GM23338 (cell line): ENCODE measurements at places on chromosomes 7 and 10. TPM values are rescaled to one million over a fixed set of nuclear protein-coding genes. Genes with fewer than 3 reads are reported as not detected.

GRCh38 chr10:92238054-92238585 is 52.8 kb downstream of the CPEB3 start:
- H3K36me3 ChIP-seq: no peaks in the 10 kb centered on the region
- peaks cover 63% of the 10 kb centered on the region for H3K27me3 ChIP-seq
- H3K27ac ChIP-seq: no peak overlapping the region
- peaks cover 23% of the 10 kb centered on the region for H3K4me1 ChIP-seq
- DNase-seq: no peak

DNAJB9 gene
- 14.4 and 16.0 TPM in 2 replicates for total RNA-seq

IFIT1B gene
- not detected in 2 replicates for total RNA-seq

- H3K4me3 ChIP-seq: no peak overlapping the region
- peaks cover 15% of the 10 kb centered on the region for H3K4me1 ChIP-seq
- peaks cover 17% of the 10 kb centered on the region for H3K27me3 ChIP-seq
- H3K27ac ChIP-seq: no peak overlapping the region
- H3K36me3 ChIP-seq: no peaks in the 10 kb centered on the region
Measured at GRCh38 chr7:23594879-23595604, 2.1 kb upstream of the CCDC126 start.

MYL10 gene
- total RNA-seq: not detected in 2 replicates

GRCh38 chr7:1548438-1548831 is 7.6 kb downstream of the TMEM184A start:
- H3K27ac ChIP-seq: no peak overlapping the region
- H3K4me1 ChIP-seq: no peaks in the 10 kb centered on the region
- H3K36me3 ChIP-seq: no peaks in the 10 kb centered on the region
- H3K27me3 ChIP-seq: no peaks in the 10 kb centered on the region
- H3K4me3 ChIP-seq: no peak overlapping the region

TMEM236 gene
- 0.03 and 0.04 TPM in 2 replicates for total RNA-seq

SH3PXD2A gene
- 4.6 and 5.0 TPM in 2 replicates for total RNA-seq

ZNF804B gene
- not detected in 2 replicates for total RNA-seq

GRCh38 chr7:116670409-116671015 is 1.5 kb upstream of the MET start:
- H3K4me3 ChIP-seq: no peak overlapping the region
- H3K27me3 ChIP-seq: peaks cover 30% of the 10 kb centered on the region
- no peak overlapping the region for H3K27ac ChIP-seq
- H3K4me1 ChIP-seq: peaks cover 28% of the 10 kb centered on the region

ATRNL1 gene
- total RNA-seq: 24.0 and 29.7 TPM in 2 replicates

ANXA8L1 gene
- total RNA-seq: not detected in 2 replicates

DNA sequence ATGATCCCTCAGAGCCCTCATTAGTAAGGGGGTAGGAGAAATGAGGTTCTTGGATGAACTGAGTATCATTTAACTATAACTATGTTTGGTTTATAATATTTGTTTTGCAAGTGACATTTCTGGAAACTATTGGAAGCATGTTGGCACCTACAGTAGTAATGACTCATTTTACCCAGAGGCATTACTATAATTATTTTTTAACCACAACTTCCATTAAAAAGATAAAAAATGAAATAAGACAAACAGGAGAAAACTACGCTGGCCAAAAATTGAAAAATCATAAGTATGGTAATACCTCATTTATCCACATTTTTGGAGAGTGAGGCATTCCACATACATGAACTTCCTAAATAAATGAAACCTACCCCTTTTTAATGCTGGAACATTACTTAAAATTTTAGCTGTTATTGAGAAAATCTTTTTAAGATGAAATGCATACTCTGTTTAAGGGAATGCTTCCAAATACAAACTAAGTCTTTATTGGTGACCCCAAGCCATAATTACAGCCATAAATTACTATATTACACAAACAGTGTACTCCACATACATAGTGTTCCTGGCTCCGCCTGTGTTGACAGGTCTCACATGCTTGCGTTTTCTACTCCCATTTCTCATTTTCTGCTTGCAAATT is 84.6 kb upstream of the CAPZA2 start:
- no peak overlapping the region for H3K27ac ChIP-seq
- no peaks in the 10 kb centered on the region for H3K36me3 ChIP-seq
- no peak overlapping the region for H3K4me3 ChIP-seq
- H3K27me3 ChIP-seq: peaks cover 24% of the 10 kb centered on the region; the same call in 1 of the 2 replicates
- DNase-seq: no peak
- peaks cover 23% of the 10 kb centered on the region for H3K4me1 ChIP-seq

CHN2 gene
- 7.5 and 8.8 TPM in 2 replicates for total RNA-seq

DNA sequence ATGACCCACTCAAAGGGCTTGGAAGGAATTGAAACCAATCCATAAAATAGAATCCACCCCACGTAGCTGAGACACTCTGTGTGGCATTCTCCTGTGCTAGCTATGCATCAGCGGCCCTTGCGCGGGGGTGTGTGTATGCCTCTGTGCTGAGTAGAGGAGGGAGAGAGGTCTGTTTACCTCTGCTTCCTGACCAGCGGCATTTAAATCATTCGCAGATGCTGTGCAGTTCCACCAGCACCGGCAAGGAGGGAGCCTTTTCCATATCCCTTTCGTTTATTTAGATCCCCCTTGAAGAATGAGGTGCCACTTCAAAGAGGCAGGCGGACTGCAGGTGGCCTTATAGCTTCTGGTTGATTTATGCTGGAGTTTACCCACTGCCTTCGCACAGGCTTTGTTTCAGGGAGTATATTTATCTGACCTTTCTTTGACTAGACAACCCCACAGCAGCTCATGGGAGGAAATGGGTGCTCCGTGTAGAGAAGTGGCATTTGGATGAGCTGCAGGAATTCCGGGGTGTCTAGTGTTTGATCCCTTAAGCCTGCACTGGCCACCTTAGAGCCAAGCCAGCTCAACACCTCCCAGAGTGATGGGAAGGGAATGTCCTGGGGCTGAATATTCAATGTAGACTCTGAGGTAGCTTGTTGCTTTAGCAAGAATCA is 11.4 kb downstream of the C10orf53 start:
- H3K4me3 ChIP-seq: peak overlapping the region; percentile 43
- no peak overlapping the region for H3K27ac ChIP-seq
- peaks cover 36% of the 10 kb centered on the region for H3K4me1 ChIP-seq

SLC13A1 gene
- total RNA-seq: not detected in 2 replicates

- H3K4me3 ChIP-seq: no peak overlapping the region
- no peak overlapping the region for H3K27ac ChIP-seq
- no peak for DNase-seq
Measured at GRCh38 chr10:47176206-47176902, 123.6 kb upstream of the GDF10 start.

- no peaks in the 10 kb centered on the region for H3K36me3 ChIP-seq
- no peaks in the 10 kb centered on the region for H3K27me3 ChIP-seq
- H3K27ac ChIP-seq: no peak overlapping the region
- no peak overlapping the region for H3K4me3 ChIP-seq
Measured at GRCh38 chr10:47456794-47457527, 27.0 kb downstream of the ANXA8 start.

DNA sequence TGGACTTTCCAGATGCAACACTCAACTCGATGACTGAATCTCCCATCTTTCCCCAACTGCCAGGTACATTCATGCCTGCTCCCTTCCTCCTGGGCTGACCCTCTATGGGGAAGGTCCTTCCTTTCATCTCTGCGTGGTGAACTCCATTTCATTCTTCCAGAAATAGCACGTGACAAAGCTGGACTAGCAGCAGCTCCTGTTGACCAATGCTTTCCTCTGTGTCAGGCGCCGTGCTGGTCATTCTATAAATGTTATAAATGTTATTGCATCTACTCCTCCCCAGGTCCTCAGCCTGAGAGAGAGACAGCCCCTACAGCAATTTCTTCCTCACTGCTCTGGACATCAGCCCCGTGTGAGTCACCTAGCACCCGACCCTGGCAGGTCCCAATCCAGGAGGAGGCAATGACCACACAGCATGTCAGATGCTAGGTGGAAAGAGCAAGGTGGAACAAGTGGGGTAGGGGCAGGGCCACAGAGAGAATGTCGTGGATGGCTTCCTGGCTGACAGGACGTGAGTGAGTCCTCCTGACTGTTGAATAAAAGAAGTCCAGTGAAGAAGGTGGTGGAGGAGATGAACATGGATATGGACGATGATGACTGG is 178.1 kb downstream of the ADAM12 start:
- no peak for DNase-seq
- H3K4me3 ChIP-seq: no peak overlapping the region
- no peaks in the 10 kb centered on the region for H3K4me1 ChIP-seq
- H3K36me3 ChIP-seq: no peaks in the 10 kb centered on the region

FAM131B gene
- total RNA-seq: 28.8 and 30.2 TPM in 2 replicates

SLC39A12 gene
- not detected in 2 replicates for total RNA-seq

GIMAP8 gene
- total RNA-seq: not detected in 2 replicates

ADAMTS14 gene
- 2.1 and 2.9 TPM in 2 replicates for total RNA-seq

GRCh38 chr7:29197916-29198315 is 3.3 kb downstream of the CHN2 start:
- H3K36me3 ChIP-seq: no peaks in the 10 kb centered on the region
- DNase-seq: no peak
- H3K27me3 ChIP-seq: peaks cover 52% of the 10 kb centered on the region
- H3K27ac ChIP-seq: no peak overlapping the region
- H3K4me1 ChIP-seq: peaks cover 30% of the 10 kb centered on the region

DNA sequence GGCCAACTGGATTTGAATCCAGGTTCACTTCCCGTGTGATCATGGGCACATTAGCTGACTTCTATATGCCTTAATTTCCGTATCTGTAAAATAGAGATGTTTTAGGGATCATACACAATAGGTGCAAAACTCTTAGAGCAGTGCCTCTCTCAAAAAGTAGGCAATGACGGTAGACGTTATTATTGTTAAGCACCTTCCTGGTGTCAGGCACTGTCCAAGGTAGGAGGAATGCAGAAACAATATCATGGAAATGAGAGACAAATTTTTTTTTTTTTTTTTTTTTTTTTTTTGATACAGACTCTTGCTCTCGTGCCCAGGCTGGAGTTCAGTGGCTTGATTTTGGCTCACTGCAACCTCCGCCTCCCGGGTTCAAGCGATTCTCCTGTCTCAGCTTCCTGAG is 8.1 kb downstream of the TMEM248 start:
- H3K36me3 ChIP-seq: no peaks in the 10 kb centered on the region
- no peak overlapping the region for H3K4me3 ChIP-seq
- H3K27me3 ChIP-seq: no peaks in the 10 kb centered on the region
- no peak for DNase-seq

- H3K4me1 ChIP-seq: peaks cover 33% of the 10 kb centered on the region
- no peak overlapping the region for H3K4me3 ChIP-seq
- no peaks in the 10 kb centered on the region for H3K36me3 ChIP-seq
- H3K27me3 ChIP-seq: no peaks in the 10 kb centered on the region
- H3K27ac ChIP-seq: no peak overlapping the region
Measured at GRCh38 chr7:71453630-71454029, 321.7 kb downstream of the GALNT17 start.

- no peaks in the 10 kb centered on the region for H3K4me1 ChIP-seq
- no peak overlapping the region for H3K27ac ChIP-seq
- no peak overlapping the region for H3K4me3 ChIP-seq
Measured at GRCh38 chr7:69422574-69422985, 175.7 kb upstream of the AUTS2 start.

SPACDR gene
- total RNA-seq: 0.52 TPM in 1 of 2 replicates, not detected in the other

PTF1A gene
- not detected in 2 replicates for total RNA-seq

GTF2IRD1 gene
- total RNA-seq: 21.9 and 28.7 TPM in 2 replicates

- no peaks in the 10 kb centered on the region for H3K36me3 ChIP-seq
- no peak for DNase-seq
- peaks cover 5% of the 10 kb centered on the region for H3K4me1 ChIP-seq
- H3K27ac ChIP-seq: no peak overlapping the region
Measured at GRCh38 chr10:34537629-34538231, 277.4 kb downstream of the PARD3 start.

DNA sequence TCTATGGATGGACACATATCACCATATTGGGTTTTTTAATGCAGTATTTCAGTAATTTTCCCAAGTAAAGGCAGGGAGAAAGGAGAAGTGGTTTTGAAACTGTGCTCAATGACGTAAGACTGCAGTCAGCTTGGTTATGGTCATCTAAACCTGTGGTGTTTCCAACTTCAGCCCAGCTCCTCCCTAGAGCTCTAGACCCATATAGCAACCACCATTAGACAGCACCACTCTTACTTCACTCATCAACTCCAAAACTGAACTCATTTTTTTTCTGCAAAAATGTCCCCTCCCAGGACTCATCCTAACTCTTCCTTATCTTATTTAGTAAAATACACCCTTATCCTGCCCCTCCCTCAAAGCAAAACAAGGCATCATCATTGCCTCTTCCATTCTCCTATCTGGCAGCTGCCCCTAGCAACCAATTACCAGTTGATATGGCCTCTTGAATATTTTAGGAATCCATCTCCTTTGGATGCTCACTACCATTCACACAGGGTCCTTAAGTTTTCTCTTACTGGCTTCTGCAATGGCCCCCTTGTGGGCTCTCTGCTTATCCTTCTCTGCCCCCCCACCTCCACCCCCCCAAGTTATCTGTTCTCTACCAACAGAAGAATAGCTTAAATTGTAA is 1.5 kb upstream of the RALA start:
- no peaks in the 10 kb centered on the region for H3K36me3 ChIP-seq
- H3K4me3 ChIP-seq: peak overlapping the region; percentile 87
- H3K4me1 ChIP-seq: peaks cover 29% of the 10 kb centered on the region
- DNase-seq: no peak
- no peaks in the 10 kb centered on the region for H3K27me3 ChIP-seq

AKR1D1 gene
- total RNA-seq: 0.14 TPM in 1 of 2 replicates, not detected in the other

GRCh38 chr10:33815776-33816175 is 481.3 kb upstream of the NRP1 start:
- H3K4me3 ChIP-seq: no peak overlapping the region
- H3K36me3 ChIP-seq: no peaks in the 10 kb centered on the region
- DNase-seq: no peak
- H3K27me3 ChIP-seq: no peaks in the 10 kb centered on the region

- no peaks in the 10 kb centered on the region for H3K36me3 ChIP-seq
Measured at GRCh38 chr7:13952921-13953320, 36.5 kb downstream of the ETV1 start.

GRCh38 chr10:106310596-106310995 is 853.9 kb downstream of the SORCS1 start:
- H3K4me3 ChIP-seq: no peak overlapping the region
- no peaks in the 10 kb centered on the region for H3K36me3 ChIP-seq
- no peak overlapping the region for H3K27ac ChIP-seq
- H3K27me3 ChIP-seq: no peaks in the 10 kb centered on the region

DNA sequence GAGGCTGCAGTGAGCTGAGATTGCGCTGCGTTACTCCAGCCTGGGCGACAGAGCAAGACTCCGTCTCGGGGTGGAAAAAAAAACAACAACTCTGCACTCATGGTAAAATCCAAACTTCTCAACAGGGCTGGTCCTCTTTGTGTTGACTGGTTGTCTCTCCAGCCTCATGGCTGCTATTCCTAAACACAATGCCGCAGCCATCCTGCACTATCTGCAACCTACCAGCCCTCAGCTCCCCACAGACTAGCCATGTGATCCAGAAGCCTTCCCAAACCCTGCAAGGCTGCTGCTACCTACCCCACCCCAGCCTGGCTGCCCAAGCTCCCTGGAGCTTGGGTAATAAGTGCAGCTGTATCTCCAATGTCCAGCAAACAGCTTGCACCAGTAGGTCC is 11.7 kb downstream of the ZYX start:
- H3K27ac ChIP-seq: no peak overlapping the region
- H3K4me3 ChIP-seq: no peak overlapping the region
- H3K27me3 ChIP-seq: no peaks in the 10 kb centered on the region
- no peak for DNase-seq
- no peaks in the 10 kb centered on the region; the same call in 1 of the 2 replicates for H3K4me1 ChIP-seq
- H3K36me3 ChIP-seq: peaks cover 39% of the 10 kb centered on the region
